Epithelial cell of umbilical artery (primary cell): ENCODE measurements at places on chromosomes 3 and 15. TPM values are rescaled to one million over a fixed set of nuclear protein-coding genes. Genes with fewer than 3 reads are reported as not detected.

GOLGA8H gene
- total RNA-seq, result 0.97 and 2.3 TPM in 2 replicates

ATP8B4 gene
- under 0.01 TPM in 1 of 2 replicates, not detected in the other for total RNA-seq

ROBO2 gene
- total RNA-seq, result under 0.01 TPM in 1 of 2 replicates, not detected in the other

PLSCR5 gene
- total RNA-seq, result not detected in 2 replicates

C3orf85 gene
- not detected in 2 replicates for total RNA-seq

GOLGA8R gene
- total RNA-seq, result 0.97 and 1.4 TPM in 2 replicates

TERC gene
- 312 and 747 TPM in 2 replicates for total RNA-seq

SKOR1 gene
- under 0.01 TPM in 1 of 2 replicates, not detected in the other for total RNA-seq

SLC30A4 gene
- 3.2 and 5.3 TPM in 2 replicates for total RNA-seq

AMOTL2 gene
- total RNA-seq, result 79.0 and 119 TPM in 2 replicates

SEMA3B gene
- total RNA-seq, result 0.65 and 1.4 TPM in 2 replicates

ITIH1 gene
- not detected in 2 replicates for total RNA-seq

SHC4 gene
- 0.15 and 0.65 TPM in 2 replicates for total RNA-seq

PLA2G4D gene
- not detected in 2 replicates for total RNA-seq

CFAP91 gene
- 0.65 and 0.76 TPM in 2 replicates for total RNA-seq

FAH gene
- 14.3 and 18.8 TPM in 2 replicates for total RNA-seq

C2CD4A gene
- total RNA-seq, result 4.2 and 5.2 TPM in 2 replicates

GPR15 gene
- not detected in 2 replicates for total RNA-seq

TLNRD1 gene
- total RNA-seq, result 13.3 and 16.0 TPM in 2 replicates

SEMA5B gene
- total RNA-seq, result not detected in 2 replicates

FANCD2 gene
- total RNA-seq, result 18.5 and 22.2 TPM in 2 replicates

UROC1 gene
- not detected in 2 replicates for total RNA-seq
